ENCODE measurements at places on chromosomes 5 and 9. TPM values are rescaled to one million over a fixed set of nuclear protein-coding genes. Genes with fewer than 3 reads are reported as not detected.

DNA sequence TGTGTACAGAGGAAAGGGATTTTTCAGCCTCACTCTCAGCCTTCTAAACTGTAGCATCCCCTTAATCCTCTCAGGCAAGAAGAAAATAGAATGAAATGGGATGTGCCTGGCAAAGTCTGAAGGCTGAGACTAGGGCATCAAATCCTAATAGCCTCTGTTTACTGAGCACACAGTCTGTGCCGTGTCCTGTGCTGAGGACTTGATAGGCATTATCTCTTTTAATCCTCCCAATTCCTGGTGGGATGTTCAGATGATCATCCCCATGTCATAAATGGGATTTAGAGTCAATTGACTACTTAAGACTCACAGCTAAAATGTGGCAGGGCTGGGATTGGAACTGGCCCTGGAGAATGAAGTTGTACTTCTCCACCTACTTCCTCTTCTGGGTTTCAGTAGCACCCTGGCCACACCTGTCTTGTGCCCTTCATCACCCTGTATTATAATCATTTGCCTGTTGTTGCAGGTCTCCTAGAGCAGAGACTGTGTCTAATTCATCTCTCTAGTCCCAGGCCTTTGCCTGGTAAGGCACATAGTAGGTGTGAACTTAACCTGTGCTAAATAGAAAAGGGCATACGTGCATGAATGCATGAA lies 81.0 kb downstream of the WWC1 start:
- DNase-seq, result no peak
- H3K27ac ChIP-seq, result no peak overlapping the region
- peaks cover 2% of the 10 kb centered on the region for H3K36me3 ChIP-seq
- no peak overlapping the region for H3K4me3 ChIP-seq

DNA sequence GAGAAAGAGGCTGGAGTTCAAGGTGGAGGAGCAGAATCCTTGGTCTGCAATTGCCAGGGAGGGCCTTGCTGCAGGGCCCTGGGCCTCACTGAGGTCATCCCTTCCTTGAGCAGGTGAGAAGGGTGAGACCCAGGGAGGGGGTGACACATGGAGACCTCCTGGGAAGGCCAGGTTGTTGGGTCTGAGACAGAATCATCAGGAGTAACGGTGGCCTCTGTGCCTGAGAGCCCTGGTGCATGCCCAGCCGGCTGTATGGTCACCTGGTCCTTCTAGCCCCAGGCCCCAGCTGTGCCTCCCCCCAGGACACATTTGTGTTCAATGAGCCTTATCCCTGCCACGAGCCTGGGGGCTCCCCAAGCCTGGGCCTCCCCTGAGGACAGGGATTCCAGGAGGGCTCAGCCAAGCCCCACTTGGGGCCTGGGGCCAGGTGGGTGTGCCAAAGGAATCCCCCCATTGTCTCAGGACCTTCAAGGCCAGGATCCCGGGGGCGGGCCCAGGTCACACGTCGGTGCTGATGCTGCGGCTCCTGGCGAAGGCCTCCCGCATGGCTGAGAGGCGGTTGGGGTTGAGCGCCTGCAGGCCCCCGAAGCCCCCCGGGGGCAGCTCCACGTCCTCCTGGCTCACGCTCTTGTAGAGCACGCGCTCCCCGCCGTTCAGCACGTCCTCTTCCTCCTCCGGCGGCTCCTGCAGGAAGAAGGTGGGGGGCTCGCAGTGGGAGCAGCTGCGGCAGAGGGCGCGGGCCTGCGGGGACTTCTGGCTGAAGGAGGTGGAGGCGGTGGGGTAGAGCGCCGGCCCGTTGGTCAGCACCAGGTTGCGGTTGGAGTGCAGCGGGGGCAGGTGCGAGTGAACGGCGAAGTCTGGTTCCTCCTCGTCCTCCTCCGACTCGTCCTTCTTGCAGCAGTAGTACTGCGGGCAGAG lies 30.4 kb downstream of the FAM163B start:
- no peak overlapping the region for H3K4me3 ChIP-seq
- no peak overlapping the region for H3K27ac ChIP-seq
- no peaks in the 10 kb centered on the region for H3K36me3 ChIP-seq
- no peak for DNase-seq
- no peaks in the 10 kb centered on the region for H3K4me1 ChIP-seq

GRCh38 chr5:34499001-34499734 lies 157.0 kb upstream of the RAI14 start:
- no peak overlapping the region for H3K4me3 ChIP-seq
- no peak for DNase-seq
- H3K36me3 ChIP-seq, result no peaks in the 10 kb centered on the region
- no peaks in the 10 kb centered on the region for H3K27me3 ChIP-seq

Gene CD74
- total RNA-seq, result 49.6 TPM

DNA sequence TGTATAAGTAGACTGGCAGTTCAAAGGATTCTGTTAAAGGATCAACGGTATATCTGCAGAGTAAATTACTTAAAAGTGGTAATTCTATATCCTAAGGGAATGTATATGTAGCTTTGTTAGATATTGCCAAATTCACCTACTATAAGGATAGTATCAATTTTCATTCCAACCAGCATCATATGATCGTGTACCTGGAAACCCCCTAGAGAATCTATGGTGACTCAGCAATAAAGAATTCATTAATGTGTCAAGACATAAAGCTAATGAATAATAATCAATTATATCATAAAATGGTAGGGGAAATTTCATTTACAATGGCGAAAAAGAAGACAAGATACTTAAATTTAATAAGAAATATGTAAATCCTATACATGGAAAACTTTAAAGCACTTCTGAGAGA lies 234.1 kb upstream of the ACTBL2 start:
- no peaks in the 10 kb centered on the region for H3K36me3 ChIP-seq
- no peaks in the 10 kb centered on the region for H3K27me3 ChIP-seq
- no peak overlapping the region for H3K27ac ChIP-seq
- no peak overlapping the region for H3K4me3 ChIP-seq
